ENCODE measurements at places on chromosomes 7 and 10. TPM values are rescaled to one million over a fixed set of nuclear protein-coding genes. Genes with fewer than 3 reads are reported as not detected.

VAX1 gene
- not detected for total RNA-seq

TMEM229A gene
- total RNA-seq, result not detected

KLF14 gene
- not detected for total RNA-seq

AKR1C4 gene
- not detected for total RNA-seq

NUPR2 gene
- total RNA-seq, result not detected

C10orf95 gene
- not detected for total RNA-seq

SMO gene
- total RNA-seq, result 5.4 TPM

CNPY1 gene
- not detected for total RNA-seq

WEE2 gene
- not detected for total RNA-seq

C10orf67 gene
- 0.10 TPM for total RNA-seq

ELFN1 gene
- 9.5 TPM for total RNA-seq

GARIN1A gene
- total RNA-seq, result 2.1 TPM

AASS gene
- 15.0 TPM for total RNA-seq

CDK1 gene
- 1.5 TPM for total RNA-seq

KAZALD1 gene
- 7.2 TPM for total RNA-seq

SP4 gene
- 5.2 TPM for total RNA-seq

PDZD7 gene
- total RNA-seq, result 0.44 TPM

HYAL4 gene
- total RNA-seq, result not detected
